EH (cell line): ENCODE measurements at places on chromosomes 5 and 9.

GRCh38 chr9:137304383-137305059, 2.5 kb upstream of the NRARP start:
- DNase-seq: no peak

- peak; percentile 37 for DNase-seq
Measured at GRCh38 chr5:54148067-54148845, 162.1 kb downstream of the ARL15 start.

DNA sequence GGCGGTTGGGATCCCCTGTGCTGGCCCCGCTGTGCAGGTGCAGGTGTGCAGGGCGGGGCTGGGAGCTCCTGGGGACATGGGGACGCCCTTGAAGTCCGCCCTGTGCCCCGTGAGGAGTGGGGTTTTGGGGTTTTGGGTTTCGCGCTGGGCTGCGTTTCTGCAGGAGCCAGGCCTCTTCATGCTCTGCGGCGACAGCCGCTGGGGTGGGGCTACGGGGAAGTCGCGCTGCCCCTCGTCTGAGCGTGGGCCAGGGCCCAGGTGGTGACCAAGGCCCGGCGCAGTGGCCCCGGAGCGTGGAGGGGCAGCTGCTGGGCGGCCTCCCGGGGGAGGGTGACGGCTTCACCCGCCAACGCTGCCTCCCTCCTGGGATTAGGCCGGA, 47.8 kb upstream of the IRX4 start:
- no peak for DNase-seq

DNA sequence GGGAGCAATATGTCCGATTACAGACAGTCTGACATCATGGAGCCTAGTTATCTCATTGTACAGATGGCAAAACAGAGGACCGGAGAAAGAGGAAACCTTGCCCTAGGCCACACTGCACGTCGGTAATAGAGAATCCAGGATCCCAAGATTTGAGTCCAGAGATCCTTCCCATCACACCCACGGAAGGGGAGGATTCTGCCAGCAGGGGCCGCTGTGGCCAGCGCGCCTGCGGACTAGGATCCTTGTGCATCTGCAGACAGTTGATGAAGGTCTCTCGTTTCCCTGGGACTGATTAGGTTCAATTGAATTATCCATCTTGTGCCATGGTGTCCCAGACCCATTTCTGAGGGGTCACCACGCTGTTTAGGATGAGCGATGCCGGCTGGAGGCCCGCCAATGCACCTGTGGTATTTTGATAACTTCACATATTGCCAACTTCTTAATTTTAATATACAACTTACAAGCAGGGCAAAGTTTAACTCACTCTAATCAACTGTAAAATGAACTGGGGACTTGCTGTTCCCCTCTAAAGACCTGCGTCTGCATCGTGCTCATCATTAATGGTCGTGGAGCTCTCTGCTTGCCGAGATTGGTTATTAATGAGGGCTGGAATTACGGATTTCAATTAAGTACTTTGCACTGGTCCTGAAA, 592.7 kb upstream of the BRINP1 start:
- peak; percentile 45 for DNase-seq

- DNase-seq: no peak
Measured at GRCh38 chr5:180898621-180899246, at the start of gene BTNL8. Gene BTNL8 (plus strand): TSS chr5:180899159. CDS start chr5:180899311, 152 bp downstream.

DNA sequence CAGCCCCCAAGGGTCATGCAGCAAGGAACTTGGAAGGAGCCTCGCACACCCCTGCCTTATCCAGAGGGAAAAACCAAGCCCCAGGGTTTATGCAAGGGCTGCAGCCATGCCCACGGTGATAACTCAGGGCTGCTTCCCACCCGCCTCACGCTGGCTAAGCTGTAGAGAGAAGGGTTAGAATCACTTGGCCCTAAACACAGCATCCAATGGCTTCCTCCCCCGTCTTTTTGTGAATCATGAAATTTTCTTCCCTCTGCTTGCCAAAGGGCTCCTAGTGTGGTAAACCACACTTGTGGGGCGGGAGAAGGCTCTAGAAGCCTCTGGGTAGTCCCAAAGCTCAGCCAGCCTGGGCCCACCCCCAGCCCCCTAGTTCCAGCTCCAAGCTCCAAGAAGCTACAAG, 55.9 kb upstream of the ORM1 start:
- DNase-seq: peak; percentile 50

DNA sequence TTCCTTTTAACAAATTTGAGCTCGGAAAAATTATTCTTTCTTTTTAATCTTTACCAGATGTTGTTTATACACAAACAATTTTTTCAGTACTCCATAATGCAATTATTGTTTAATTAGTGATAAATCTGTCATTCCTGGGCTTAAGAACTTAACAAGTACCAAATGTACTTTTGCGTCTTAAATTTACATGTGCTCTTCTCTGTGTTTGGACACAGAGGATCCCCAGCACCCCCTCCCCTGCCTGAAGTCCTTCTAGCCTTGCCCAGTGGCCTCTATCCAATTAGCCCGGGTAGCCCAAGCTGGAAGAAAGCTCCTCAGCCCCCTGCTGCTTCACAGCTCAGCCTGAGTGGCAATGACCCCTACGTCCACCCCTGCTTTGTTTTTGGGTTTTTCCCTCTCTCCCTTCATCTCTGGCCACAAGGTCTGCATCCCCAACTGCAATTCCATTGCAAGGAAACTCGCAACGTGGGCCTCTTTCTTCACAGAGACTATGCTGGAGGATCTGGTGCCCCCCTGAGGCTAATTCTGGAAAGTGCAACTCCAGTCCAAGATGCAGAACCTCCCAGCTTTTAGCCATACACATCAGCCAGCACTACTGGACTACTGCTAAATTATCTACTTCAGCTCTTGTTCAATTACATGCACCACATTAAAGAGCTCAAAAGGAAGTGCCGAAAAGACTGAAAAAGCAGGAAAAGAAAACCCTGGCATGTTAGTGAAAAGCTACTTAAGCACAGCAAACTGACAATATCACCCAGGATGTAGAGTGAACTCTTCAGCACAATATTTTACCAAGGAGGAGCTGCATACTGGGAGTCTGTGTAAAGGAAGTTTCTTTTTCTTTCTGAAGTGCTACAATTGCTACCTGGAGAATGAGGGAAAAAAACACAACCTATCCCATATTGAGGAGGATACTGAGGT, 186.2 kb downstream of the FANCC start:
- DNase-seq: peak; percentile 73

DNA sequence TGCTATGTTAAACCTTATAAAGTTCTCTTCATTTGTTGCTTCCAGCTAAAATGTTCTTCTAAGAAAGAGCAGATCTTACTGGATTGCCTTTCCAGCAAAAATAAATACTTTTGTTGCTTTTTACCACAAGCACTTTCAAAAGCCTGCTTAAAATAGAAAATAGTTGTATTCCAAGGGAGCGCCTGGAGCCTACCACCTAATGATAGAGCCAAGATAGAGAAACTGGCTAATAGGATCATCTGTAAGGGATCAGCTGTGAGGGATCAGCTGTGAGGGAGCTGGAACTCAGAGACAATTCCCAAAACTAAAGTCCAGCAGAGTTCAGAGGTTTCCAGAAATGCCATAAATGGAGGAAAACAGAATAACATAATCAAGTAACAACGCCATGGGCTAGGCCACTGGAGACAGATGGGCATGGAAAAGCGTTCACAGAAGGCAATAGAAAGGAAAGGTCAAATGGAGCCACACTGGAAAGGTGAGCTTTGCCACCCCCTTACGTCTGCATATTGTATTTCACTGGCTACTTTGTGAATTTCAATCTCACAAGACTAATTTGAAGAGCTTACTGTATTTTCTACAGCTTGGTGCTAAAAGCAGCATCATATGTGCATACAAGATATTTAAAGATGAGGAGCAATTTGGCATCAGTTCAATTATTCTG, 140.6 kb upstream of the TLE4 start:
- DNase-seq: peak; percentile 14

- DNase-seq: no peak
Measured at GRCh38 chr5:180313677-180314505, 22.0 kb upstream of the MAPK9 start.

DNA sequence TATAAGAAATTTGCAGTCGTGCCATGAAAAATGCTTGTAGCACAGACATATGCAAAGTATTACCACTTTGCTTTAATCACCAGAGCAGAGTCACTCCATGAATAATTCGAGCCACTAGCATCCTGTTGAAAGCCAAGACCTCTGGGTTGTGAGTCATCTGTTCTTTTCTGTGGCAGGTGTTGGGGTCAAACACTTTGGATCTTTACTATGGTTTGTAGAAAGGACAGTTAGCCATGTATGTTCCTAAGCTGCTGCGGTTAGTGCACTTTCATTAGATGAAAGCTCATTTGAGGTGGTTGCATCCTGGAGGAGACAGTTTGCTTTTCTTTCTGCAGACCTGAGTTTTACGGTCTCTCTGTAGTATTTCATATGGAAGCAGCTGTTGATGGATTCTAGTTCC, 223.7 kb downstream of the DMRT2 start:
- DNase-seq: no peak

GRCh38 chr5:53355316-53355715, 125.1 kb upstream of the FST start:
- DNase-seq: peak; percentile 87

- DNase-seq: peak; percentile 65
Measured at GRCh38 chr5:148697180-148697808, 43.0 kb upstream of the HTR4 start.

DNA sequence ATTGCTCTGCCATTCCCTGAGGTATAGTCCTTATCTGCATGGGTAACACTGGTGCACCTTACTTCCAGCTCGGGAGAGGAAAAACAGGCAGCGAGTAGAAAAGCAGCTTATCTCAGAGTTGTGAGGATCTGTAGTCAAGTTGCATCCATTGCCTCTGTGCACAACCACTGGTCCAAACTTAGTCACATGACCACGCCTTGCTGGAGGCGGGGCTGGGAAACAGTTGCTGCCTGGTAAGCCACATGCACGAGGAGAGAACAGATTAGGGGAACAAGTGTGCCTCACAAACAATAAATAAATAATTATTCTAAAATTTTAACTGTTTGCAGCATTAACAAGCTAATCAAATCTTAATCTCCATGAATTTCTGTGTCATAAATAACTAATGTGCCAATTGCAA, 18.6 kb downstream of the ZNF622 start:
- DNase-seq: no peak

GRCh38 chr5:151270599-151270998, 17.6 kb downstream of the GM2A start:
- peak; percentile 70 for DNase-seq

- peak; percentile 98 for DNase-seq
Measured at GRCh38 chr9:99433555-99433954, 211.5 kb downstream of the SEC61B start.

- no peak for DNase-seq
Measured at GRCh38 chr5:105956456-105957196, 1714.1 kb downstream of the EFNA5 start.

- DNase-seq: no peak
Measured at GRCh38 chr5:10498350-10498749, 56.7 kb downstream of the ROPN1L start.

- DNase-seq: peak; percentile 37
Measured at GRCh38 chr5:37723162-37723961, 116.5 kb downstream of the GDNF start.

- DNase-seq: peak; percentile 71
Measured at GRCh38 chr5:103808464-103809106, 246.0 kb upstream of the NUDT12 start.

DNA sequence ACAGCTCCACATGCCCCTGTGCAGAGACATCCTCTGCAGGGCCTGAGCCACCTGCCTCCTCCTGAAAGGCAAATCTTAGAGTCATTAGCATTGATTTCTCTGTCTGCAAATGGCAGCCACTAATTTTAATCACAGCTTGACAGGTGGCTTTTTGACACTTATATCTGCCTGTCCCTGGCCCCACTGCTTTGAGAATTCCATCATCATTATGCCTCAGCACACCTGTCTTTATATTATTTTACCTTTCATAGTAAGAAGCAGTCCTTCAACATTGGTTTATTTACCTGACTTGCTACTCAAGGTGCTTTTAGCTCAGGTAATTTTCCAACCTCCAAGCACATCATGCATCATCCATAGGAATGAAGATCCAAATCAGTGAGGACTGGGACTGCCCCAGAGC, 451.3 kb downstream of the MTRR start:
- DNase-seq: no peak

- DNase-seq: peak; percentile 54
Measured at GRCh38 chr5:103258957-103259704, 568 bp downstream of the MACIR start.

DNA sequence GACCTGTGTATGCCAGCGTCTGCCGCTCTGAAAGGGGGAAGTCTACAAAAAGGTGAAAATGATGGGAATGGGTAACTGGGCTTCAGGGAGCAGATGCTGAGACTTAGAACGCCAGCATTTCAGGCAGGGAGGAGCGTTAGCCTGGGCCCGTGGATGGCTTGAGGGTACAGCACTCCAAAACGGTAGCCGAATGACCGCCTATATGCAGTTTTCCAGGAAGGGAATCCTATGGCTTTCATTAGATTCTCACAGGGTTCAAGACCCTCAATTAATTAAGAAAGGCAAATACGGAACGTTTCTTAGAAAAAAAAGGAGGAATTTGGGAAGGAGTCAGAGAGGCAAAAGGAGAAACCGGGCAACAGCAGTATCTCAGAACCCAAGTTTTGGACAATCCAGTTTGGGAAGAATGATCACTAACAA, 639 bp downstream of the AMACR start:
- peak; percentile 25 for DNase-seq

DNA sequence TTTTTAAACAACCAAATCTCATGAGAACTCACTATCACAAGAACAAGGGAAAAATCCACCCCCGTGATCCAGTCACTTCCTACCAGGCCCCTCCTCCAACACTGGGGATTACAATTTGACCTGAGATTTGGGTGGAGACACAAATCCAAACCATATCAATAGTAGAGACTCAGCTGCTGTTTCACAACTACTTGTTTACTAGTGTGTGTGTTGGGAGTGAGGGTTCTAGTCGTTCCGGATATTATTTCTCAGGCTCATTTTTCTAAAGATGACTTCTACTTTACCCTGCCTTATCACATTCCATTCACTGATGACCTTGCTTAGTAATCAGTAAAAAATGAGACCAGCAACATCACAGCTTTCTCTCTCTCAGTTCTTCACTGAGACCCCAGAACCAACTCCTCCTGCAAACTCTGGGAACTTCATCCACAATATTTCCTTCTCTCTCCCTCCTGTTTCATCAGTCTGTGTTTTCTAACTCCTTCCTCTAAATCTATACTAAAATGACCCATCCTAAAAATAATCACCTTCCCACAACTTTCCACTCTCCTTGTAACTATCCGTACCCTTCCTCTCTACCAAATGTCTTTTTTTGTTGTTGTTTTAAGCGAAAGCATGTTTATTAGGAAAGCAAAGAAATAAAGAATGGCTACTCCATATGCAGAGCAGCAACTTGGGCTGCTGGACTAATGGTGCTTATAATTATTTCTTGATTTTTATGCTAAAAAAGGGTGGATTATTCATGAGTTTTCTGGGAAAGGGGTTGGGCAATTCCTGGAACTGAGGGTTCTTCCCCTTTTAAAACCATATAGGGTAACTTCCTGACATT, 121.5 kb upstream of the SPRY4 start:
- peak; percentile 85 for DNase-seq

DNA sequence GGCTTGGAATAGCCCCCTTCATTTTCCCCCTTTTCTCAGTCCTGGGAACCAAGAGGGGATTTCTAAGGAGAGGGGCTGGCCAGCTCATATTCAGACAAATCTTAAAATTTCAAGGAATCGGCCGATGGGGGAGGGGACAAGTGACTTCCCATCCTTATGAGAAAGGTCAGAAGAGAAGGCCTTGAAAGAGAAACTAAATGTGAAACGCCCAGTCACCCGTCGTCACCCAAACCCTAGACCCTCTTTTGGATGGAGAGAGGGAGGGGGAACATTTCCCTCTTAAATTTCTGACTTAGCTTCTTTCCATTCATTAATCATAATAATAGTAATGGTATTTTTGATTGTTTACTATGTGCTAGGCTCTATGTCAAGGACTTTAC, 850 bp upstream of the CCL19 start:
- DNase-seq: no peak

GRCh38 chr5:14059810-14060209, 83.3 kb upstream of the TRIO start:
- no peak for DNase-seq
